Caco-2 (cell line): ENCODE measurements at places on chromosomes 1 and 21.

DNA sequence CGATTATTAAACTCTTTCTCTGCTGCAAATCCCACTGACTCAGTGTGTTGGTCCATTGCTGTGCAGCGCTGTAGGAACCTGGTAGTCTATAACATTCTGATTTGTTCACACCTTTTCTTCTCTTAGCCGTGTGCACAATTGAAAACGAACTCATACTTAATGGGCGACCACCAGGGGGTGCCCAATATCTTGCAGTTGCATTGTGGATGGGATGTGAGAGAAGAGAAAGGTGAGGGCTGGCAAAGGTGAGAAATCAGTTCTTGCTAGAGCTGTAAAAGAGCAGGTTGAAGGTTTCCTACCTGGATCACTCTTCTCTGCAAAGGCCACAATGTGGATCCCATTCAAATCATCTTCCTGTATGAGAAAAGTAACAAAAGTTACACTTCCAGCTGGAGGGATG is 51.0 kb downstream of the CASQ2 start:
- DNase-seq: peak; percentile 29

DNA sequence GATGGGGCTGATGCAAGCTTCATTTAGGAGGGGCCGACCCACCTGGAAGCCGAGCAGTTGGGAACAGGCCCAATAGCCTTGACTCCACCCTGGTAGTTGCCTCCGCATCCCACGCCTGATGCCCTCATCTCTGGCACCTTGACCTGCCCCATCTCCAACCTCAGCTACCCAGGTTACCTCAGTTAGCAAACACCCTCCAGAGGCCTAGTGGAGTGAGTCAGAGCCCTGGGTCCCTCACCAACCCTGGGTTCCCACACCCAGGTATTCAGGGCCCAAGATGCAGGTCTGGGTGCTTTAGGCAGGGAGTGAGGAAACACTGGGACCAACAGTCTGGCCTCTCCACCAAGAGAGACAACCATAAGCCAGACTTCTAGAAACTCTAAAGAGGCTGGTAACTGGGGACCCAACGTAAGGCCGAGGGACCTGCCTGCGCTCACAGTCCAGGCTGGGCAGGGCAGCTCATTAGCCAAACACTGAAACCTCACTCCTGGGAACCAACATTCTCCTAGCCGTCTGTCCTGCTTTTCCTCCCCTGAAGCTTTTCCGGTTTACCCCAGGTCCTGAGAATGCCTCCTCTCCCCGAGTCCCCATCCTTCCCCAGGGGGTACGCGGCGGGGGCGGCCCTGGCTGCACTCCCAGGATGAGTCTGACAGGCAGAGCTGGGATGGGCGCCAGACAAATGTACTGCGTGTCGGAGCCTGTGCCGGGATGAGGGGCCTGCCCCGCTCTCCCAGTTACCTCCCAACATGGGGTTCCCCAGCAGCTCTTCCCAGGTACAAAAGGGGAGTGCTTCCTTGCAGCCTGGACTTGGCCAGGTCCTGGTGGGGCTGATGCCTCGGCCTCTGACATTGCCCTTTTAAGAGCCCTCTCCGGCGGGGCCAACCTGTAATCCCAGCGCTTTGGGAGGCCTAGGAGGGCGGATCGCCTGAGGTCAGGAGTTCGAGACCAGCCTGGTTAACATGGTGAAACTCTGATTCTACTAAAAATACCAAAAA is 8.9 kb upstream of the CELSR2 start:
- no peak for DNase-seq

DNA sequence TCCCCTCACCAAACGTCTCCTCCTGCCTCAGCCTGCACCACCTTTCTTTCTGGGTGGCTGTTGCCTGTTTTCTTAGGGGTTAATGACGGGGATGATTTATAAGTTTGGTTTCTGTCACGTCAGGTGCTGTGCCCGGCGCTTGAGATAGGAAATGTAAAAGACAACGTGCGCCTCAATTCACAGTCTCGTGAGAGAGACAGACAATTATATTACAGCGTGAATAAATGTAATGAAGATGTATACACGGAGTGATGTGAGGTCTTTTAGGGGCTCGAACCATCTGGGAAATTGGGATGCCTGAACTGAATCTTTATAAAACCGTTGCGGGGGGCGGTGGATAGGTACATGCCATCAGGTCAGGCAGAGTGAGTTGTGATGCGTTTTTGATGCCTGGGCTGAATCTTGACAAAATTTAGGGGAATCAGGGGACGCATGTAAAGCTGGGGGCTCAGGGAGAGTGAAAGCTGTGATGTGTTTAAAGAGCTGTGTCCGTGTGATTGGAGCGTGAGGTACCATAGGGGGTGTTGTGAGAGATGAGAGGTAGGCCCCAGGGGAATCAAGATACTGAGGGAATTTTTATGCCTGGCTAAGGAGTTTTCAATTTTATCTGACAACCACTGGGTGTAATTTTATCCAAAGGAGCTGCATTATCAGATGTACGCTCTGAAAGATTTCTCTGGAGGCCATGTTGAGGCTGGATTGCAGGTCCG is 831 bp downstream of the TIPRL start:
- DNase-seq: no peak

GRCh38 chr21:40947713-40948112 is 100.8 kb upstream of the DSCAM start:
- no peak for DNase-seq

GRCh38 chr1:29912425-29912824 is 676.1 kb downstream of the PTPRU start:
- DNase-seq: no peak

- DNase-seq: no peak
Observed at GRCh38 chr1:81157686-81158085, 643.0 kb upstream of the ADGRL2 start.

DNA sequence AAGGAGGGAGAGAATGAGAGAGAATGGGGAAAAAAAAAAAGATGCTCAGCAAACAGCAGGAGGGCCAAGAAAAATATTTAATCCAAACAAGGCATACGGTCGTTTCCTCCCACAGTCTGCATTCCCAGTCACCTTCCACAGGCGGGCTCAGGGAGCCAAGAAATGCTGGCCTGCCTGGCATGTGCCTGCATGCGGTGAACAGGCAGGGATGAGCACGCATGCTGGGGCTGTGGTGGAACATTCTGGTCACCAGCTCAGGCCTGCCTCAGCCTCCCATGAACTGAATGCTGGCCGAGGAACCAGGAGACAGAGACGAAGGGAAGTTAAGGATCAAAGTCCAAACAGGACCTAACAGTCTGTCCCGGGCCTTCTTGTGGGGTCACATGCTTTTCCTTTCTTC is 335.3 kb downstream of the ASTN1 start:
- no peak for DNase-seq

DNA sequence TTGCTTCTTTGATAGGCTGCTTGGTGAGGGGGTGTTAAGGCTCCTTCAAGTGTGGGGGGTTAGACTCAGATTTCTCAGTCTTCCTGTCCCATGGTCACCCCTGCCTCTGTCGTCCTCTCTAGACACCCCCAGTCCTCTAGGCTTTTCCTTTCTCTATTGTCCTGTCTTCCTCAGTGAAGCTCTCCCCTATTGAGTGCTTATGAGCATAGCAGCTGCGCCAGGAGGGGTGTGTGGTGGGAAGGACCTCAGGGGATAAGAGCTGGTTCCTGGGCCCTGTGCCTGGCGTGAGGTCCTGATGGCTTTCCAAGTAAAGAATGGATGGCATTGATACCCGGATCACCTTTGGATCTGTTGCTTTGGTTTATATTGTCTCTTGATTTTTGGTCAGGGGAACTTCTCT is 69.1 kb downstream of the DIP2A start:
- no peak for DNase-seq

GRCh38 chr1:193308438-193308837 is 122.0 kb upstream of the B3GALT2 start:
- DNase-seq: peak; percentile 10

- peak; percentile 94 for DNase-seq
Observed at GRCh38 chr21:33491373-33492102, at the start of gene DNAJC28. Gene DNAJC28 (minus strand): TSS chr21:33491716. CDS start chr21:33489393, 2,323 bp downstream.

- DNase-seq: no peak
Observed at GRCh38 chr1:184143449-184143848, 91.9 kb downstream of the TSEN15 start.

GRCh38 chr1:21553116-21553926 is 44.1 kb downstream of the ALPL start:
- DNase-seq: no peak

GRCh38 chr1:1889847-1890505 is 911 bp downstream of the GNB1 start:
- DNase-seq: peak; percentile 36

DNA sequence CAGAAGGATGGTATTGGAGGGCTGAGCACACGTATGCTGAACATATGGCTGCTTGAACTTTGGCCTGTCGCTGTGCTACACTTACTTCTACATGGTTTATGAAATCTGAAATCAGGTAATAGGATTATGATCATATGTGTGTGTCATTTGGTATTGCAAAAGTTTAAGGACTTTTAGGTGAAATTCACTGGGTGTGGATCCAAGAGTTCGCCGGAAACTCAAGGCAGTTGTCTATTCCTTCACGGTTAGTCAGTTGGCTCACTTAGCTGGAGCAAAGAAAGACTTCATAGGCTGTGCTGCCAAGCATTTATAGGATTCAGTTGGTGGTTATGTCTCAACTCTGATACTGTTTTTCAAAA is 927 bp downstream of the UAP1 start:
- no peak for DNase-seq

DNA sequence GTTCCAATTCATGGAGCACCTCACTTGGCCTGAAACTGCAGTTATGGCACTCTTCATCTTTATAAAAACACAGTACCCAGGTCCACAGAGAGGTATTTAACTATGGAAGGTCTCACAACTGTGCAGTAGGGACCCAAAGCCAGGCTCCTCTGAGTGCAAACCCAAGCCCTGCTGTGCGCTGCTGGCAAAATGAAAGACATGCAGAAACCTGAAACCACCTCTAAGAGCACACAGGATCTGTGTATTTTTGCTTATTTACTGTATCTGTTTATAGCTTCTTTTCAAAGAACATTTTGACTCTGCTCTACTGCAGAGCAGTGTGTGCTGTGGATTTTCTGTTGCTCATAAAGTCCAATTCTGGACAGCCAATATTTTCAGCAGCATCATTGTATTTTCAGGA is 166.6 kb downstream of the DSCAM start:
- no peak for DNase-seq

GRCh38 chr1:203090421-203091198 is 4.8 kb upstream of the MYOG start:
- no peak for DNase-seq

GRCh38 chr1:205109269-205109668 is 12.5 kb downstream of the RBBP5 start:
- no peak for DNase-seq

DNA sequence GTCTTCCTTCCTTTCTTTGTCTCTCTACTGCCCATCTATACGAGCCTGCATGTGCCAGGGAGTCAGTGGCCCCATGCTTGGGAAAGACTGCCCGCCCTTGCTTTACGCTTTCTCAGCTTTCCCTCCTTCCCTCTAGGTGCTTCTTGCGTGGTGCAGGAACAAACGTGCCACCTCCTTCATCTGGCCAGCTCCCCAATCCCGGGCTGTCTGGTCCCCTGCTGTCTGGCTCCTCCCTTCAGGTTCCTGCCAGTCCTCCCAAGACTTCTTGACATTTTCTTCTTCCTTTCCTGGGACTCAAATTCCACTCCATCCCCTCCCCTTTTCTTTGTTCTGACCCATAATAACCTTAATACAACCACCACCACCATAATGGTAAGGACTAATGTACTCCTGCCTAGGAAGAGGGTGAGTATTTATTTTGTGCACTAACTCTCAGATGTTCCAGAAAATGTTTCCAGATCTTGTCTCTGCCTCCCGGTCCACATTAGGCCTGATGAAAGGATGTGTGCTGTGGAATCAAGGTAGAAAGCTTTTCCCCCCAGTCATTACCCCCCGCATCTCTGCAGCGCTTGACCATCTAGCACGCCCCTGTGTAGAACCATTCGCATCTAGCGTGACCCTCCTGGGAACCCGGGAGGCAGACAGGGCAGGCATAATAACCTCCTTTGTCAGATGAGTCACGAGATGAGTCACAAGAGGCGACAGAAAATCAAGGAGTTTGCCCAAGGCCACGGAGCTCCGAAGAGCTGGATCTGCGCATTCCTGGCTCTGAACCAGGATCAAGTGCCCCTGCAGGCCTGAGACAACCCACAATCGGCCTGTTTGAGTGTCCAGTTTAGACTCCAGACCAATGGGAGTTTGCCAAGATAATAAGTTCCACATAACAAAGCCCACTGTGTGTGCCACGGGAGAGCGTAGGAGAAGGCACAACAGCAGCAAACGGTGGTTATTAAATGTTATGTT is 60.1 kb upstream of the NEK2 start:
- peak; percentile 40 for DNase-seq

DNA sequence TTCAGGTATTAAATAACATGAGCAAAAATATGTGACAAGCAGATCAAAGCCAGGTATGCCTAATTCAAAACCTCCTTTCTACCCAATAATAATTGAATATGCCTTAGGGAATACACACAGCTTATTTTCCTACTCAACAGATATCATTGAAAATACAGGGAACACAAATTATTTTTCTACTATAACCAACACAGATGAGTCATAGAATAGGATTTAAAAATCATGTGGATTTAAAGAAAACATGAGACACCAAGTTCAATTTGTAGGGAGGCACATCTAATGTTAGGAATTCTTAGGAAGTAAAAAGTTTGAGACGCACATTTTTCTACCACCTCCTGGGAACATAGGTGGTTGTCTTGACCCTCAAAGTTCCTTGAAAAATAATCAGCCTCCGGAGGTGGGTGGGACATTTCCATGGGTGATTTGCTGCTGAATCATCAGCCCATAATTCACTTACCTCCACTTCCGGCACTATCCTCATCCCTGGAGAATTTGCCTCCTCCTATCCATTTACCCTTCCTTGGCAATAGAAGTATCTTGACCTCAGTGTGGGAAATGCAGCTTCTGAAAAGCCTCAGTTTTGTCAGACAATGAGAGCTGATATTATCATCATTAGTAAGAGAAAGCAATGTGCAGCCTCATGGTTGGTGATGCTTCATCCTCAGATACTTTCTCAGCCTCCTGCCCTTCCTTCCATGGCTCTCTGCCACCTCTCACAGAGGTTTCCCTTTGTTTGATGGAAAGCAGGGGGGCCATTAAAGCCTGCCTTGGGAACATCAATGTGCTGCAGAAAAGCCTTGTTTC is 33.5 kb upstream of the RGS4 start:
- DNase-seq: no peak

DNA sequence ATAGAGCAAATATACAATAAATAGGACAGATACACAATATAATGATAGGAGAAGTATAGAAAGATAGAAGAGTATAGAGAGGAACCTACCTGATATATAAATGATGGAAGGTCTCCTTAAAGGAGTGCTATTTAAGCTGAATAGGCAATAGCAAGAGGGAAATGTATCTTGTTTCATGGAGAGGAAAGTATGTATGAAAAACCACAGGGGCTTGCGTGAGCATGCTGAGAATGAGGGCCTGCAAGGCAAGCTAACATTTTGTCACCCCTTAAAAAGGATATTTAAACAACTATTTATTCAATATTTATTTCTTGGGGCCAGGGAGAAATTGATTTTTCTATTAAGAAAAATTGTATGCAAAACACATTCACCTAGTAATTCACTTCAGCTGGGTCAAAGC is 150.9 kb upstream of the ZRANB2 start:
- no peak for DNase-seq

DNA sequence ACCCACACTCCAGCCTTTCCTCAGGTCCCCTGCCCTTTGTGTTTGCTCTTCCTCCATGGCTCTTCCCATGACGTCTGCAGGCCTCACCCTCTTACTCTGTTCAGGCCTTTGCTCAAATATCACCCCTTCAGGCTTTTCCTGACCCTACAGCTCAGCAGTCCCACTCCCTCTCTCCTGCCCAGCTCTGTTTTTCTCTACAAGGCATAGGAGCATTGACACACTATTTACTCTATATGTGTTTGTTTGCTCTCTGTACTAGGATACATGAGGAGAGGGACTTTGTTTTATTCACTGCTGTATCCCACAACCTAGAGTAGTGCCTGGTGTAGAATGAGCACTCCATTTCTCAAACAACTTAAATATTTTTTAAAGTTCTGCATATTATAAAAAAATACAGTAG is 107.4 kb upstream of the COA6 start:
- DNase-seq: no peak
